ENCODE measurements at places on chromosomes 7 and 10.

DNA sequence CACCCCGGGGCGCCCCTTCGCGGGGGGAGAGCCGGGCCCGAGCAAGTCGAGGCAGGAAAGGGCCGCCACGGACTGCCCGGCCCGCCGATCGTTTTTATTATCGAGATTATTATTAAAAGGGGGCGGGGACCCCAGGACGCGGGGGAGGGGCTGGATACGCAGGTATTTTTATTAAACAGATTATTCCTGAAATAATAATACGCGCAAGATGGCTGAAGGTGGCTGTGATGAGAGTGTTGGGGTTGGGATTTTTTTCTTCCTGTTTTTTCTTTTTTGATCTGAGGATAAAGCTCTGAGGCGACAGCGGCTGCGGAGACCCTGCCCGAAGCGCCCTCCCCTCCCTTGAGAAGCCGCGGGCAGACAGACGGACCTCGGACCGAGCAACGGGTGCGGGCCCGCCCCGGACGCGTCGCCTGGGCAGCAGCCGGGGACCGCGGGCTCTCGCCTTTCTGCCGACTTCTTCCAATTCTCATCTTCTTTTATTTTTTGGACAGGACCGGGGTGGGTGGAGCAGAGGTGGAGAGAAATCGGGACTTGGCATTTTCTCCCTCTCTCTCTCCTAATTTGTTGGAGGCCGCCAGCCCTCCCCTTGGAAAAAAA is 1.4 kb upstream of the TRIM8 start:
- DNase-seq: peak; percentile 61

DNA sequence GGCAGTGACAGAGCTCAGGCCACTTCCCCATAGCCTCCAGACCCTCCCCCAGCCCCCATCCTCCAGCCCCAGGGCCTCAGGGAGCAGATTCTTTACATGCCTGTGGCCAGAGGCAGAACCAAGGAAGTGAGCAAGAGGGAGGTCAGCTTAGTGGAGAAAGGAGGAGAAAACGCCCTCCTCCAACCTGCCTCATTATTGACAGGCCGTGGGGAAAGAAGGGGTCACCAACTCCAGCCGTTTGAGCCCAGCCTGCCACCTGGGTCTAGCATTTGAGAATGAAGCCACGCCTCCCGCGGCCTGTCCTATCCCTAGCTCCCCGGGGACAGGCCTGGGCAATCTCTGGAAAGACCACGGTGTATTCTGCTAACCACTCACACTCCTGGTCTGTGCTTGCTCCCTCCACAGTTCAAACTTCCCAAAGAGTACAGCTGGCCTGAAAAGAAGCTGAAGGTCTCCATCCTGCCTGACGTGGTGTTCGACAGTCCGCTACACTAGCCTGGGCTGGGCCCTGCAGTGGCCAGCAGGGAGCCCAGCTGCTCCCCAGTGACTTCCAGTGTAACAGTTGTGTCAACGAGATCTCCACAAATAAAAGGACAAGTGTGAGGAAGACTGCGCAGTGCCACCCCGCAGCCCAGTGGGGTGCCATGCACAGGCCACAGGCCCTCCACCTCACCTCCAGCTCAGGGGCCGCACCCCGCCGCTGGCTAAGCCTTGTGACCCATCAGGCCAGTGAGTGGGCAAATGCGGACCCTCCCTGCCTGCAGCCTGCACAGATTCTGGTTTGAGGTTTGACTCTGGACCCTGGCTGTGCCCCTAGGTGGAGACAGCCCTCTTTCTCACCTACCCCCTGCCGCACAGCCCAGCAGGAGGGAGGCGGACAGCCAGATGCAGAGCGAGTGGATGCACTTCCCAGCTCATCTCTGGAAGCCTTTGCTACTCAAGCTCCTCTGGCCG is 14.3 kb upstream of the TRIM8 start:
- no peak for DNase-seq

DNA sequence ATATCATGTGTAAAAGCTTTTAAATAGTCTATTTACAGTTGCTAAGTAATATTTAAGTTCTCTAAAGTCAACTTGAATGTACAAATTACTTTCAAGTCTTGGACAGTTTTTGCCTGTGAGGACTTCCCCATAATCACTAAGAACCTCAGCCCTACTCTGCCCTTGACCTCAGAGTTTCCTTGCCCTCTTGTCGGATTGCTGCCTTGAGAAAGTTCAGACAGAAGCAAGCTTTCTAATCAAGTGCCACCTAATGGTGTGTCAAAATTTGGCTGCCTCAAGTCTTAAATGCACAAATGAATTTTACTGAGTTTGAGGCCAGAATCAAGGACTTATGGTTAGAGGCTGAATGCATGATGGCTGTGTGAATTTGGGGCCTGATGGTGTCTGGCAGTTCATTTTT is 88.3 kb upstream of the KAT6B start:
- DNase-seq: no peak

- no peak for DNase-seq
Measured at GRCh38 chr7:116340201-116340847, 130.0 kb downstream of the TES start.

GRCh38 chr7:37083311-37084096 is 359.2 kb upstream of the AOAH start:
- no peak for DNase-seq

- DNase-seq: peak; percentile 67
Measured at GRCh38 chr10:91901784-91902677, 7.3 kb downstream of the FGFBP3 start.

DNA sequence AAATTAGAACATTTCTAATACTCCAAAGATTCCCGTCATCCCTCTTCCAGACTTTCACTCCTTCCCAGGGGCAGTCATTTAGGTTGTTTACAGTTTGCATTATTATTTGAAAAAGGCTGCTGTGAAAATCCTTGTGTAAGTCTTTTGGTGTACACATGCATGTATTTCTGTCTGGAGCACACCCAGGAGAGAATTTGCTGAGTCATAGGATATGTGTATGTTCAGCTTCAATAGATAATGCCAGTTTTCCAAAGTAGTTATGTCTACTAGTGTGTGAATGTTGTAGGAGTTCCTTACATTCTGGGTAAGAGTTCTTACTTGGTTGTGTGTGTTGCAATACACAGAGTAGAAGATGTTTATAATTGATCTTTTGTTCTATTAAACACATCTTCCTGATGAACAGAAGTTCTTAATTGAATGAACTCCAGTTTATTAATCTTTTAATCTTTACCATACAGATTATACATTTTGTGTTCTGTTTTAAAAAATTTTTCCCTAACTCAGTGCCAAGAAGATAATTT is 25.3 kb downstream of the CROT start:
- DNase-seq: no peak

DNA sequence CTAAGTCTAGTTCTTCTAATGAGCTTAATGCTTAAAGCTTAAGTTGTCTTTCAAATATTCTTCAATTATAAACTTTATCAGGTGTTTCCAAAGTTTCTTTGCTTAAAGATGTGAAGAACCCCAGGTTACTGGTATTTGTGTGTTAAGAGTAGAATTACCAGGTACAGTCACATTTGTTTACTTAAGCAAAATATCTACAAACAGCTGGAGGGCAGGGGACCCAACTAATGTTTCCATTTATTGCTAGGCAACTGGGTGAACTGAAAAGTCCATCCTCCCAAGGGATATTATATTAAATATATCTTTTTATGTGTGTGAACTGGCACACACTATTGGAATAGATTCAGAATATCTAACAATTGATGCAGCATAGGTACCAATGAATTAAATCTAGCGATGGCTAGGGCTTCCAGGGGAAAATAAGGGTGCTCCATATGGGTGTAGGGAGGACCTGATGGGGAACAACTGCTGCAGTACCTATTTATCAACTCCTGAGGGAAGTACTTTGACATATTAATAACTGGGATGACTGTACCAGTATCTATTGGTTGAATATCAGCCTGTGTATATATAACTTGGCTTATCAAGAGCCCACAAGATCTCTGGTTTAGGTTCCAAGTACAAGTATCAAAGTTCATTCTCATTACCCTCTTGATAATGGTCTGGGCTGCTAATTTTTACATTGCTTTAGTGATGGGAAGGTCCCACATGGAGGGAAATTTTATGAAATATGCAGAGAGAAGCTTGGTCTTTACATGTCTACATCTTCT is 10.3 kb upstream of the AGR3 start:
- no peak for DNase-seq

DNA sequence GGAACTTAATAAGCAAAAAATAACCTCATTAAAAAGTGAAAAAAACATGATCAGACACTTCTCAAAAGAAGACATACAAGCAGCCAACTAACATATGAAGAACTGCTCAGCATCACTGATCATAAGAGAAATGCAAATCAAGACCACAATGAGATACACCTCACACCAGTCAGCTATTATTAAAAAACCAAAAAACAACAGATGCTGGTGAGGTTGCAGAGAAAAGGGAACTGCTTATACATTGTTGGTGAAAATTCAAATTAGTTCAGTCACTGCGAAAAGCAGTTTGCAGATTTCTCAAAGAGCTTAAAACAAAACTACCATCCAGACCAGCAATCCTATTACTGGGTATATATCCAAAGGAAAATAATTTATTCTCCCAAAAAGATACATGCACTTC is 513.3 kb downstream of the MDFIC start:
- DNase-seq: no peak

DNA sequence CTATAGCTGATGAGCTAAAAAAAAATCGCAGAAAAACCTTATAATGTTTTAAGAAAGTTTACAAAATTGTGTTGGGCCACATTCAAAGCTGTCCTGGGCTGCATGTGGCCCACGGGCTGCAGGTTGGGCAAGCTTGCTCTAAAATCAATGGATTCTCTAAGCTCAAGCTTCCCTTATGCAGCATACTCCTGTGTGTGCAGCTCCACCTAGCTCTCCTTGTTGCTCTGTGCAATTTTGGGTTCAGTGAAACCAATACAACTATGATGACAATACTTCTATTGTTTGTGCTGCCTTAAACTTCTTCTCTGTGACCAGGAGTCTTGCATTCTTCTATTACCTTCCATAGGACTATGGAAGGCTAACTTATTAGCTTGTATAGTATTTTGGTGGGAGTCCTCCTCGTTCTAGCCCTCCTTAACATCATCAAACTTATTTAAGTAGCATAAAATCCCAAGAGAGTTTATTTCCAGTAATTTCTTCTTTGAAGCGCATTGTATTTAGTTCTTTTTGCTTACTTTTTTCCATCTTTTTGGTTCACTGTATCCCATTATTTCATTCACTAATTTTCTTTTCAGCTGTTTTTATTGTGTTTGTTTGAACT is 170.9 kb upstream of the SMIM30 start:
- no peak for DNase-seq
